ENCODE measurements at places on chromosomes 1 and 21. TPM values are rescaled to one million over a fixed set of nuclear protein-coding genes. Genes with fewer than 3 reads are reported as not detected.

LAD1 gene
- total RNA-seq: not detected

CFAP74 gene
- total RNA-seq: not detected

LY9 gene
- 1.2 TPM for total RNA-seq

TDRKH gene
- total RNA-seq: 9.1 TPM

RHBG gene
- not detected for total RNA-seq

XCL1 gene
- not detected for total RNA-seq

TTLL7 gene
- total RNA-seq: 107 TPM

C1QC gene
- 203 TPM for total RNA-seq

AJAP1 gene
- 2.3 TPM for total RNA-seq

BCL2L15 gene
- total RNA-seq: 0.36 TPM

SLC37A1 gene
- total RNA-seq: 6.5 TPM

CDA gene
- total RNA-seq: 5.3 TPM

TBX15 gene
- total RNA-seq: 2.2 TPM

SNRPE gene
- 55.0 TPM for total RNA-seq

CFHR3 gene
- 1.2 TPM for total RNA-seq

PADI6 gene
- not detected for total RNA-seq

SLFNL1 gene
- 0.69 TPM for total RNA-seq

FGR gene
- 12.1 TPM for total RNA-seq

NIPAL3 gene
- 9.8 TPM for total RNA-seq

CPLANE2 gene
- total RNA-seq: 2.6 TPM

RNU1-4 gene
- total RNA-seq: 8,154 TPM

PDZK1IP1 gene
- 0.71 TPM for total RNA-seq

RAD54L gene
- total RNA-seq: 1.6 TPM

ECM1 gene
- 26.3 TPM for total RNA-seq

ETV3L gene
- total RNA-seq: not detected

SHCBP1L gene
- not detected for total RNA-seq

DARS2 gene
- total RNA-seq: 10.0 TPM

ARHGAP30 gene
- total RNA-seq: 14.7 TPM

INSRR gene
- 0.51 TPM for total RNA-seq

TBX19 gene
- total RNA-seq: 4.1 TPM

MIXL1 gene
- total RNA-seq: 0.19 TPM

CLDN19 gene
- 0.94 TPM for total RNA-seq

EPHA10 gene
- total RNA-seq: not detected

LCE2B gene
- not detected for total RNA-seq

LEMD1 gene
- total RNA-seq: not detected

GUCA2B gene
- not detected for total RNA-seq

SPRR3 gene
- total RNA-seq: not detected

TNNT2 gene
- 0.21 TPM for total RNA-seq

ARV1 gene
- 10.7 TPM for total RNA-seq

MPL gene
- total RNA-seq: 0.18 TPM

FCMR gene
- total RNA-seq: 3.3 TPM

C8A gene
- total RNA-seq: not detected

S100A3 gene
- 3.8 TPM for total RNA-seq

RAB7B gene
- total RNA-seq: 1.7 TPM

SPRR5 gene
- not detected for total RNA-seq

CD53 gene
- total RNA-seq: 50.7 TPM

ANXA9 gene
- not detected for total RNA-seq

FNBP1L gene
- total RNA-seq: 28.6 TPM

Measured in aorta (tissue), 5 donors.